ACHN (cell line): ENCODE measurements at places on chromosomes 12 and 14.

GRCh38 chr12:120225852-120226640 lies 25.1 kb upstream of the RPLP0 start:
- no peak for DNase-seq

- DNase-seq, result no peak
These were observed 95.1 kb downstream of the SCARB1 start for GRCh38 chr12:124768452-124769162.

DNA sequence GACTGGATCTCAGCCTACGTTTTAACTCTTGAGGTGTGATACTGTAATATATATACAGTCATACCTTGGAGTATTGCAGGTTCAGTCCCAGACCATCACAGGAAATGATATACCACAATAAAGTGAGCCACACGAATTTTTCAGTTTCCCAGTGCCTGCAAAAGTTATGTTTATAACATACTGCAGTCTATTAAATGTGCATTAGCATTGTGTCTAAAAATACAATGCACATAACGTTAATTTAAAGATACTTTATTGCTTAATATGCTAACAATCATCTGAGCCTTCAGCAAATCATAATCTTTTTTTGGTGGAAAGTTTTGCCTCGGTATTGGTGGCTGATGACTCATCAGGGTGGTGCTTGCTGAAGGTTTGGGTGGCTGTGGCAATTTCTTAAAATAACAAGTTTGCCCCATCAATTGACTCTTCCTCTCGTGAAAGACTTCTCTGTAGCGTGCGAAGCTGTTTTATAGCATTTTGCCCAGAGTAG lies 18.9 kb downstream of the PYROXD1 start:
- DNase-seq, result no peak

- no peak for DNase-seq
These were observed 171.2 kb downstream of the CALM1 start for GRCh38 chr14:90567991-90568390.

GRCh38 chr14:86799244-86799647 lies 1193.7 kb downstream of the GALC start:
- DNase-seq, result peak; percentile 70
